ENCODE measurements at places on chromosomes 4 and X.
A peak's percentile ranks its signal among the peaks of the same experiment; 100 is the strongest.

DNA sequence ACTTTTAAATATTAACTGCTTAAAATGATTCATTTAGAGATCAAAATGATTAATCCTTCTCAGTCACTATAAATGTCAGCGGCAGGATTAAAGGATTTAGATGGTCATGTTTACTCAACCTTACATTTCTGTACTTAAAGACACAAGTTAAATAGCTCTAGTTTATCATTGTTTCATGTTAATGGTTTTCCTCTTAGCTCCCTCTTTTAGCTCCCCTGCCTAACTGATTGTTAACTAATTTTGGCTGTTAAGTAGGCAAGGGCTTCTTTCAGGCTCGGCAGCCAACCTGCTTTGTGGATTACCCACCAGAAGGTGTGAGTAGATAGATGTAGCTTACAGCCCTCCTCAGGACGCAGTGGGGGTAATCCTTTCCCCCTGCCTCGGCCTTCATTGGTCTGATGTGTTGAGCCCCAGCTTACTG, 96.0 kb downstream of the TENM3 start:
- DNase-seq: peak; percentile 22

GRCh38 chr4:68147079-68147478, 17.4 kb upstream of the TMPRSS11F start:
- DNase-seq: no peak

GRCh38 chr4:78735697-78736096, 40.5 kb upstream of the BMP2K start:
- no peak for DNase-seq

DNA sequence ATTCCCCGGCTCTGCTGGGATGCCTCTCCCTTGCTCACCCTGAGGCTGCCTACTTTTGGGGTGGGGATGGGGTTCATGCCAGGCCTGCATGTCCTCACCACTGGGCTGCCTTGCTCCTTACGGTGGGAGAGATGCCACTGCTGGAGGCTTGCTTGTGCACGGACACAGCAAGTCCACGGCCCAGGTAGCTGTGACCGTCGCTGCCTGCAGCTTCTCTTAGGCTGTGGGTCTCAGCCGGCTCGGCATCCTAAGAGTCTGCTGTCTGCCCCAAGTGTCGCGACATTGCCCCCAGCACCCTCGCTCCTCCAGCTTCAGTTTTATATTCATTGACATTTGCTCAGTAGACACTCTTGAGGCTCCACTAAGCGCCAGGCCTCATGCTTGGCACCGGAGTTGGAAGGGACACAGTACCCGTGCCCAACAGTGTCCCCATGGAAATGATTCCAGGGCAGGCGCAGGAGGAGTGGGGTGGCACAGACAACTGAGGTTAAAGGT, 58.3 kb downstream of the TBC1D14 start:
- no peak for DNase-seq

DNA sequence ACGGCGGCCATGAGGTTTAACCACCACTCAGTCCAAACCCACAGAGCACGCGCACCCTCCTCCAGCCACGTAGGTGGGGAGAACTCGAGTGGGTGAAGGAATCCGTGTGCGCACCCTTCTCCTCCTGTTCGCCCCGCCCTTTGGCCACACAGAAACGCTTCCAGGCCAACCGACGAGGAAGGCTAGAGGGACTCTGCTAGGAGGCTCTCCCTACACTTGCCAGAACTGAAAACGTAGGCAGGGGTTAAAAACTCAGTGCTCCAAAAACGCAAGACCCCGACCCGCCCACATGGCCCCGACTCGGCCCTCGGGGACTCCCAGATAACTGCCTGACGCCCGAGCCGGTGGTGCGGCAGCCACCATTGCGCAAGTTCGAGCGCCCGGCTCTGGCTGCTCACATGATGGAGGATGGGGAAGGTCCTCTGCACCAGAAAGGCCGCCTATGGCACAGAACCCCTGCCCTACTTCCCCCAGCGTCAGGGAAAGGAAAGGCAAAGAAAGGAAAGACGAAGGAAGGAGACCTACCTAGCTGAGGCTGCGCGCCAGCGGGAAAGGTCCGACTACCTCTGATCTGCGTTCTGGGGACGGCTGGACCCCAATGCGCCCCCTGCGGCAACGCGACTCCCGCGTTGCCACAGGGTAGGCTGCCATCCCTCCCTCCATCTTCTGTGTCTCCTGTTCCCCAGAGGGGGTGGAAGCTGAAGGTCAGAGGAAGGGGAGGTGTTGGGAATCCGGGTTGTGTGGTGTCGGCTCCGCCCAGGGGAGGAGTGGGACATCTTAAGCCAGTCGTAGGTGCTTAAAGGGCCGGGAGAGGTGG, 201.9 kb upstream of the AGTR2 start:
- peak; percentile 63 for DNase-seq

- no peak for DNase-seq
Measured at GRCh38 chr4:157888281-157888680, 284.5 kb downstream of the GASK1B start.

DNA sequence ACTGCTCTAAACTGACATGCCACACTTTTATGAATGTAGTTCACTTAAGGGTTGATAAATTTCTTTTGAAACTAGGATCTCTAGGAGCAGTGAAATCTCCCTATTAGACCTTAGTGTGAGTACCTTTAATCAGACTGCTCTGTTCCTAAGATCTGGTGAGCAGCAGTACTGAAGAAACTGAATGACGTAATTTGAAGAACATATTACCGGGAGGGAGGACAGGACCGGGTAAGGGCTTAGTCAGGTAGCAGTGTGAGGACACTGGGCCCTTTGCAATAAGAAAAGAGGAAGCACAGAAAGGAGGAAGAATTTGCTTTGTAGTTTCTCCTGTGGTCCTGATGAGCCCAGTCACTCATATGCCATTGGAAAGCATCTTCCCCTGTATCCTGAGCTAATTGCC, 255.2 kb downstream of the THOC2 start:
- DNase-seq: no peak

GRCh38 chr4:93897559-93897958, 69.0 kb downstream of the ATOH1 start:
- no peak for DNase-seq

GRCh38 chr4:54658252-54659093, 716 bp downstream of the KIT start:
- peak; percentile 27 for DNase-seq

DNA sequence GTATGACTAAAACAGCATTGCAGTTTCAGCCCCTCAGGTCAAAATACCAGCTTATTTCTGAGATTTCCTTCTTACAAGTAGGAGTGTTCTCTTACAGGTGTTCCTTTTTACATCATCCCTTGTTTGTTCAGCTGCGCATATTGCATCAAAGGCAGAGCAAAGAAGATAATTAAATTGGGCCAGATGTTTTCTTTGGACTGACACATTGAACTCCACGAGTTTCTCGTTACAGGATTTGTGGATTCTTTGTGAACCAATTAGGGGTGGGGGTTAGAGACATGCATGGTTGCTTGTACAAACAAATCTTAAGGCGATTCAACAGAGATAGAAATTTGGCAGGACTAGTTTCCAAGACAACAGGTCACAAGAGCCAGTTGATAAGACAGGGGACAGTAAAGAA, 95.7 kb downstream of the SPANXN4 start:
- no peak for DNase-seq

- DNase-seq: peak; percentile 53
Measured at GRCh38 chrX:100980608-100981497, 11.3 kb downstream of the ARL13A start.

GRCh38 chr4:104330125-104330905, 164.4 kb downstream of the CXXC4 start:
- DNase-seq: no peak

DNA sequence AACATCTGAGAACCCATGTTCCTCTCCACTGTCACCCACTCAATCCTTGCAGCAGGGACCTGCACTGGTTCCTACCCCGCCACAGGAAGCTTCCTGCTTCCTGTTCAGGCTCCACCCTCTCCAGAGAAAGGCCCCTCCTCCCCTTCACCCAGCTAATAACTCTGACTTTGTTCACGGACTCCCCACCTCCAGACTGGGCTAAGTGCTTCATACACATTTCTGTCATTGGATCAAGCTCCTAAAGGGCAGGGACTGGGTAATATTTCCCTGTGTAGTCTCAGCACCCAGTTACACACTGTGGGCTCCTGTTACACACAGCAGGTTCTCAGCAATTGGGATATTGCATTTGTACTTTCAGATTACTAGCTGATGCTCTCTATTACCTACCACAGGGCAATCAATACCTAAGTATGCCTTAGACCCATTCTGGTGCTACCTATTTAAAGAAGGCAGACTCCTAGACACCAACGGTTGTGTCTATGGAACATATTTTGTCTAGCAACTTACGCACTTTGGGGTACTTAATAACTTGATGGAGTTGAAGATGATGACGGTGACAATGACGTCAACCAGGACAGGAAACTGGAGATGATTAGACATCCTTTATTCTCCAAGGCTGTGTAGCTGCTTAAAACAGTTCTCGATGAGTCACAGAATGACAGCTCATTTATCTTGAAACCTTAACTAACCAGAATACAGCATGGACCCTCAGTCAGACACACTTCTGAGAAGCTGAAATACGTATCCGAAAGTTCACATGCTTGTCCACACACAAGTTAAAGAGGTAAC, 58.1 kb downstream of the MAML3 start:
- DNase-seq: no peak

GRCh38 chr4:78222575-78223186, 165.6 kb downstream of the FRAS1 start:
- DNase-seq: no peak

- no peak for DNase-seq
Measured at GRCh38 chrX:124467202-124467601, 120.8 kb downstream of the SH2D1A start.

- peak; percentile 73 for DNase-seq
Measured at GRCh38 chrX:34956916-34957315, 14.3 kb downstream of the FAM47B start.

GRCh38 chr4:68391436-68391835, 41.5 kb upstream of the YTHDC1 start:
- DNase-seq: no peak
